ENCODE measurements at places on chromosomes 3 and 15. TPM values are rescaled to one million over a fixed set of nuclear protein-coding genes. Genes with fewer than 3 reads are reported as not detected.

DNA sequence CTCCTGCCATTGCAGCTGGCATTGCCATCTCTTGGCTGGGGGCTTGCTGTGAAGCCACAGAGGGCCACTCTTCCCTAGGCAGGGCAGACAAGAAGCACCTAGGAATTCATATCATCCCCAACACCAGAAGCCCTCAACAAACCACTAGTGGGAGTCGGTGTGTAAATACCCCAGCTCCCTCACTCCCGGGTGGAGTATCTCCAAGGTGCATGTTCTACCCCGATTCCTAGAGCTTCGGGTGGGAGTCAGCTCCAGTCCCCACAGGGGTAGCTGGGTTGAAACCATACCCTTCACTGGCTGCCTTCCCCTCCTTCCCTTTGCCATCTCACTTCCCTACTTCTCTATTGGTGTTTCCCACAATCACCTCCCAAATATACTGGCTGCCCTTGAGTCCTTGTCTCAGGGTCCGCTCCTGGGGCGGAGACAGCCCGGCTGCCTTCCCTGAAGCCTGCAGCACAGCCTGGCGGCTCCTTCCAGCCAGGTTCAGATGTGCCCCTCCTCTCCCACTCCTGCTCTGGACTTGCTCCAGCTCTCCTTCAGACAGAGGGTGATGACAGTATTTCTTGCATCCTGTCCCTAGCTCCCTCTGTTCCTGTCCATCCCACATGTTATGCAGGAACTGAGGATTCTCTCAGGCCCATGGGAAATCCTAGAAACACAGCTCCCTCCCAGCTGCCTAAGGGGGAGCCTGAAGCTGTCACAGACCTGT, 33.3 kb downstream of the FAM3D start:
- no peak overlapping the region for H3K27ac ChIP-seq
- H3K4me1 ChIP-seq, result peaks cover 19% of the 10 kb centered on the region
- DNase-seq, result no peak
- no peaks in the 10 kb centered on the region for H3K36me3 ChIP-seq

- no peak for DNase-seq
- H3K27ac ChIP-seq, result peak overlapping the region; percentile 4
- peaks cover 19% of the 10 kb centered on the region for H3K4me1 ChIP-seq
- H3K36me3 ChIP-seq, result no peaks in the 10 kb centered on the region
Observed at GRCh38 chr15:36903922-36904556, 196.3 kb downstream of the MEIS2 start.

Gene EFCC1
- 5.8 TPM for total RNA-seq

DNA sequence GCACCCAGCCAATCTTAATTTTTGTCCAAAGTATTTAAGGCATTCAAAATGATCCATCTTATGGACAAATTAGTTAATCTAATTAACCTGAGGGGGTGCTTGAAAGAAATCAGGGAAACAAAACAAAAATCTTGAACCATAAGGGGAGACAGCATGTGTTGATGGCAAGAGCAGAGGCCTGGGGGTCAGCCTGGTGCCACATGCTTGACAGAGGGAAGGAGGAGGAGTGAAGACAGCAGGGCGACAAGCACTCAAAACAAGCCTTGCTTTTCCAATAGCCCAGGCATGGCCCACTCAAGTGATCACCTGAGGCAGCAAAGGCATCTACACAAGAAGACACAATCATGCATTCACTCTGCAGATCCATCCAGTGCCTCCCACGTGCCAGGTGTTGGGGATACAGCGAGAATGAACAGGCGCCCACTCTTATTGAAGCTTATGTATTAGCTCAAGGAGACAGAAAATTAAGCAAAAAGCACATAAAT, 25.0 kb upstream of the MGLL start:
- H3K4me3 ChIP-seq, result no peak overlapping the region
- H3K36me3 ChIP-seq, result no peaks in the 10 kb centered on the region
- no peaks in the 10 kb centered on the region for H3K27me3 ChIP-seq
- DNase-seq, result peak; percentile 70

Gene DNAJC17
- 17.1 TPM for total RNA-seq

DNA sequence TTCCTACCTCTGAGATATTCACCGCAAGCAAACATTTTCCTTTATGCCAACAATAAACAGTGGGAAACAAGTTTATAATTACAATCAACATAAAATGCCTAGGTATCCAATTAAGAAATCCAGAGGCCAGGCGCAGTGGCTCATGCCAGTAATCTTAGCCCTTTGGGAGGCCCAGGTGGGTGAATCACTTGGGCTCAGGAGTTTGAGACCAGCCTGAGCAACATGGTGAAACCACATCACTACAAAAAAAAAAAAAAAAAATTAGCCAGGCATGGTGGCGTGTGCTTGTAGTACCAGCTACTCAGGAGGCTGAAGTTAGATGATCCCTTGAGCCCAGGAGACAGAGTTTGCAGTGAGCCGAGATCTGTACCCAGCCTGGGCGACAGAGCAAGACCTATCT, 17.3 kb downstream of the TBC1D2B start:
- no peak overlapping the region for H3K4me3 ChIP-seq
- peaks cover 100% of the 10 kb centered on the region for H3K4me1 ChIP-seq
- no peaks in the 10 kb centered on the region for H3K36me3 ChIP-seq
- no peak for DNase-seq
- no peaks in the 10 kb centered on the region for H3K27me3 ChIP-seq

Gene PAK6
- total RNA-seq, result 0.33 TPM

DNA sequence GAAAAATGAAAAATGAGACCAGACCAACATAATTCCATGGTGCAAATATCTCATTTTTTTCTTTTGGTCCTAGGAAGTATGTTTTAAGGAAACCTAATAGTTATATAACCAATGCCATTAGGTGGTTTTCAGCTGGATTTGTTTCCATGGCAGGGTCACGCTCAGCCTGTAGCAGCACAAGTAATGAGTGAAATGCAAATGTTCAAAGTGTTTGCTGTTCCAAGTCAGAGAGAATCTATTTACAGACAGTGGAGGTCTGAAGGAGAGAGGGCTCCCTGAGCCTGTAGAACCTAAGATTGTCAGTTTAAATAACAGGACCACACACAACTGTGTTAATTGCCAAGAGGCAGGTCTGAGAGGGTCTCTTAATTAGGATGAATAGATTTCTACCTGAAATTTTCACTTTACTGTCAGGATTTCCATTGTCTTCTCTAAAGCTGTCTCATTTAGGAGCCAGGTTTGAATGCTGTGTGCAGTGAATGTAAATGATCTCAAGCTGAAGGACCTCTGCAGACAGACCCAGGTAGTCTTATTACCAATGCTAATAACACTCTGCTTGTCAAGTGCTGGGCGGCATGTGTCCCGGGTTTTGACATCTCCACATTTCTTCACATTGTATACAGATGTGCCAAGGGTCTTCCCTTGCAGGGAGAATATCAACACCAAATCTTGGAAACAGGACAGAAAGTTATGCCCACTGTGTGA, 317.3 kb upstream of the NECTIN3 start:
- no peaks in the 10 kb centered on the region for H3K36me3 ChIP-seq
- H3K27me3 ChIP-seq, result no peaks in the 10 kb centered on the region
- no peak overlapping the region for H3K27ac ChIP-seq
- DNase-seq, result no peak
- H3K4me1 ChIP-seq, result no peaks in the 10 kb centered on the region

Gene TMEM212
- not detected for total RNA-seq

GRCh38 chr3:182704926-182705325, 88.4 kb upstream of the ATP11B start:
- no peaks in the 10 kb centered on the region for H3K27me3 ChIP-seq

GRCh38 chr3:151219056-151219455, 16.0 kb upstream of the GPR171 start:
- H3K27me3 ChIP-seq, result no peaks in the 10 kb centered on the region
- no peak overlapping the region for H3K4me3 ChIP-seq
- DNase-seq, result no peak
- H3K27ac ChIP-seq, result no peak overlapping the region

DNA sequence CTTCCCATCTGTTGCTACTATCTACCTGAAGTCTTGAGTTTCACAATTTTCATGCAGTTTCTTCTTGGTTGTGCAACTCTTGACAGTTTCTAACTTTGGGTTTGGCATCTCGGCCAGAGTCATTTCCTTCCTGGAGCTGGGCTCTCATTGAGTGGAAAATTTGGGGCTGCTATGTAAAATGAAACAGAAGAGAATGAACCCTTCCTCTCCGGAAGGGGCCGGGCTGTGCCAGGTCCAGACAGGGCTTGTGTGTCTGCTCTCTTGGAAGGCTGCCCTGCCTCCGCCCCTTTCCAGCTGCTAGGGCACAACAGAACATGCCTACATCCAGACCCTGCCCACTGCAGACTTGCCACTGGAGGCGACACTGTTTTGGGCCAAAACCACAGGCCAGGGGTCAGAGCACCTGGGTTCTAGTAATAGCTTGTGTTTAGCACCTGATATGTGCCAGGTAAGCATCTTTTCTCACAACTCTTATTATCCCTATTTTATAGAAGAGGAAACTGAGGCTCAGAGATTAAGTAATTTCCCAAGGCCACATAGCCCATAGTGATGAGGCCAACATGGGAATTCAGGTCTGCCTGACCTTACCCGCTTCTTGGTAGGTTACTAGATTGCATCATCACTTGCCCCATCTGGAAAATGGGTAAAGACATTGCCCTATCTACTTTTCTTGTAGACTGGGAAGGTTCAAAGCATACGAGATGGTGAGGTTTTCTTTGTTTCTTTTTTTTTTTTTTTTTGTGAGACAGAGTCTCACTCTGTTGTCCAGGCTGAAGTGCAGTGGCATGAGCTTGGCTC, 25.0 kb downstream of the IRAK2 start:
- no peaks in the 10 kb centered on the region for H3K36me3 ChIP-seq
- peak; percentile 97 for DNase-seq
- no peaks in the 10 kb centered on the region for H3K27me3 ChIP-seq
- peaks cover 62% of the 10 kb centered on the region for H3K4me1 ChIP-seq
- H3K4me3 ChIP-seq, result no peak overlapping the region

DNA sequence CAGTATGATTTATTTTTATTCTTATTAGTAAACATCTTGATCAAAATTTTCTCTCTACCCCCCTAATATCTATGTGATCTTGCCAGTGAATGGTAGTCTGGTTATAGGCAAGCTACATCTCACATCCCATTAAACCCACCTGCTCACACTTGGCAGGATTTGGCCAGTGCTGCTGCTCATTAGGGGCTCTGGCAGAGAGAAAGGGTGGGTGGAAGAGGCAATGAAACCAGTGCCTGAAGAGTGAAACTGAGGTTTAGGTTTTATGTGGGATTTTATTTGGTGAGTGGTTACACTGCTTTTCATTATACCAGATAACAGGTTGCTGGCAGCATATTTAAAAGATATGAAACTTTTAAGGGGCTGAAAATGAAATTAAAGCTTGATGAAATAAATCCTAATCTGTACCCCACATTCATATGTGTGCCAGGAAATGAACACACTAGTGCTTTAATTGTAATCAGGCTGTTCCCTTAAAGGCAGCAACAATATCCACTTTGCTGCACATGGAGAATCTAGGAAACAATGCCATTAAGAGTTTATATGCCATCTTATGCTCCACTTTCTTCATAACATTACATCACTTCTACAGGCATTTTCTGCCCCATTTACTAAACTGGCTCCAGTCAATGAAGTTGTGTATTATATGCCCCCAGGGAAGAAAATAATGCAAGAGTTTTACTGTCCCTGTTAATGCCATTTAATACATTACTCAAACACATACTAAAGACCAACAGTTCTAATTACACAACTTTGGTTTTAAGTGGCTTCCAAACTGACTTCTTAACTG, 688.7 kb downstream of the MECOM start:
- no peak overlapping the region for H3K4me3 ChIP-seq
- H3K36me3 ChIP-seq, result no peaks in the 10 kb centered on the region
- peaks cover 46% of the 10 kb centered on the region for H3K4me1 ChIP-seq
- DNase-seq, result no peak
- H3K27me3 ChIP-seq, result no peaks in the 10 kb centered on the region
- peak overlapping the region; percentile 58 for H3K27ac ChIP-seq

Gene TM4SF4
- not detected for total RNA-seq

GRCh38 chr3:177308911-177309310, 111.6 kb upstream of the TBL1XR1 start:
- no peak for DNase-seq
- H3K4me3 ChIP-seq, result no peak overlapping the region
- H3K27ac ChIP-seq, result no peak overlapping the region
- H3K27me3 ChIP-seq, result no peaks in the 10 kb centered on the region

- H3K27ac ChIP-seq, result no peak overlapping the region
- DNase-seq, result no peak
- peaks cover 47% of the 10 kb centered on the region for H3K4me1 ChIP-seq
Observed at GRCh38 chr15:84783493-84784251, 33.5 kb upstream of the ALPK3 start.

DNA sequence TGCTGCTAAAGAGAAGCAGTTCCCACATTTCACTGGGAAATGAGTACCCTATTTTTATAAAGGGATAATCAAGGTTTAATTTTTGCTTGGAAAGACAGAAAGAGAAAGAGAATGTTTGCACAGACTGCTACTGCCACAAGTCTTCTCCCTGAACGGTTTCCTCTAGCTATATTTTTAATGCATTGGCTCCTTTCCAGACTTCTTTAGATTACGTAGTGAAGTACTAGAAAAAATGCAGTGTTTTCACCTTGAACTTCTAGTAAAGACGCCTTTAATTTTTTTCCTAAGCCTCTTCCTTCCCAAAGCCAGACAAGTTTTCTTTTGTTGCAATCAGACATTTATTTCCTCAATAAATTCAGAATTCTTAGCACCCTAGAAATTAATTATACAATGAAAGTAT, 248.3 kb upstream of the CCDC54 start:
- H3K36me3 ChIP-seq, result no peaks in the 10 kb centered on the region
- H3K27ac ChIP-seq, result no peak overlapping the region
- no peak overlapping the region for H3K4me3 ChIP-seq

- H3K4me1 ChIP-seq, result no peaks in the 10 kb centered on the region
- H3K27ac ChIP-seq, result no peak overlapping the region
- H3K4me3 ChIP-seq, result no peak overlapping the region
- H3K36me3 ChIP-seq, result no peaks in the 10 kb centered on the region
Observed at GRCh38 chr3:2661078-2661477, 449.1 kb downstream of the IL5RA start.

DNA sequence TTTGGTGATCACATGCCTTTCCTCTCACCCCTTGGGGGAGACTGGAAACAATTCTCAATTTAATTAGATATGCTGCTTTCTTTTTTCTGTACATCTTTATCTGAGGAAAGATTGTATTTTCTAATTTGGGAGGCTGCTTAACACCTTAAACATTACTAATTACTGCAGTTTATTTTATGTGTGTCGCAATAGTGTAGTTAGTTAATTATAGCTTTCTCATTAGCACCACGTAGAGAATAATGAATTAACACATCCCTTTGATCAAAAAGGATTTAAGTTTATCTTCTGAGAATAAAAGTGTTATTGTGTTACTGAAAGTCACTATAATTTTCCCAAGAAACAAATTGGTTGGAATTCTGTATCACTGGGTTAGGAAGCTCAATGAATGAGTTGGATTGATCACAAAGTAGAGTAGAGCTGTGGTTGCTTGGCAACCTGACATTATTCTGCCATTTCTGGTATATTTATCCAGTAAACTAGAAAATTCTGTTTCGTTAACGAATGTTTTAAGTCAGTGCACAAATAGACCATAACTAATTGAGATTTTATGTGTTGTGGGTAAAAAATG, 4.3 kb downstream of the CHL1 start:
- no peak overlapping the region for H3K27ac ChIP-seq
- peaks cover 22% of the 10 kb centered on the region for H3K27me3 ChIP-seq
- peaks cover 21% of the 10 kb centered on the region for H3K4me1 ChIP-seq
- no peaks in the 10 kb centered on the region for H3K36me3 ChIP-seq
- no peak for DNase-seq
- no peak overlapping the region for H3K4me3 ChIP-seq

GRCh38 chr3:155596615-155597014, 148.3 kb downstream of the PLCH1 start:
- DNase-seq, result no peak
- no peaks in the 10 kb centered on the region for H3K27me3 ChIP-seq
- H3K27ac ChIP-seq, result no peak overlapping the region
- no peaks in the 10 kb centered on the region for H3K4me1 ChIP-seq

GRCh38 chr15:92603743-92604470, 51.7 kb downstream of the FAM174B start:
- H3K27me3 ChIP-seq, result no peaks in the 10 kb centered on the region
- H3K27ac ChIP-seq, result no peak overlapping the region
- no peak overlapping the region for H3K4me3 ChIP-seq
- peaks cover 12% of the 10 kb centered on the region for H3K4me1 ChIP-seq
- DNase-seq, result no peak

Data from esophagus muscularis mucosa (tissue), 4 donors.